ENCODE measurements at places on chromosomes 7 and 10.

DNA sequence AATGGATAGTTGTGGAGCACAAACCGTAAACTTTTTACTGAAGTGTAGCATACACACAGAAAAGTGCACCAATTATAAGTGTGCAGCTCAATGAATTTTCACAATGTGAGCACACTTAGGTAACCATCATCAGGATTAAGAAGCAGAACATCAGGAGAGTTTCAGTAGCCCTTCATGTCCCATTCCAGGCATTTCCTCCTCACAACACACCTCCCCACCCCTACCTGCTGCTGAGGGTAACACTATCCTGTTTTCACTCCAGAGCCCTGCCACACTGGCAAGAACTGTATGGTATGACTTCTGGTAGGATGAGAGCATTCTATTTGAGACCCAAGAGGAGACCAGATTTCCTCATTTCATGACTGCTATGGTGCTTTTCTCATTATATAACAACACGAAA lies 166.5 kb downstream of the PPP1R3A start:
- no peak for DNase-seq

DNA sequence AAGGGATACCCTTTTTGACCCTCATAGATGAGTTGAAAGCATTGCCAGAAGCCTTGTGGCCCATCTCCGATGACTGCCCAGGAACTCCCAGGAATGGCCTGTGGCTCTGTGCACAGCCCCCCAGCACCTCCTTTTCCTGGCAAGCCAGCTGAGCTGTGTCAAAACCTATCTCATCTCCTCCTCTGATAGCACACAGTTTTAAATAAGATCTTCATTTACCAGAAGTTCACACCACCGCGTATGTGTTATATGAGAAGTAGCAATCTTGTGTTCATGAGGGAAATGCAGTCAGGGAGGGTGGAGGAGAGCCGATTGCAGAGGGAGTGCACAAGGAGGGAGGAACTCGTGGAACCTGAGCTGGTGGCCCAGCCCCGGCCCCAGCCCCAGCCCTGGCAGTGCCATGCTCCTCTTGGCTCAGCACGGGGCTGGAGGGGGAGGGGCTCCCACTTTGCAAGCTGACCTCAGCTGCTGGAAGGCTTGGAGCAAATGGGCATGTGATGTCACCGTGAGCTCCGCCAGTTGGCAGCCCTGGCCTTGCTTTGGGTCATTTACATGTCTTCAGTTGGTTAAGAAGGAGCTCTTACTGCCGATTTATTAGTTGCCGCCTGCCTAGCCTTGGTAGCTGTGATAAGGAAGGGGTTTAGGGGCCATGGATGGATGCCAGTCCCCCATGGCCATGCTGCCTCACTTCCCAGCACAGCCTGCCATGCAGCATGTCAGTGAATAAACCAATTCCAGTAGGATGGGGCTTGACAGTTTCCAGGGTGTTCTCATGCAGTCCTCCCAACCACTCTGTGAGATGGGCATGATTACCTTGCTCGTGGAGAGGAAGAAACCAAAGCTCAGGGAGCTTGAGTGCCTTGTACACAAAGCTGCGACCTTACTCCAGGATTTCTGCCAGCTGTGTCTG lies 20.0 kb downstream of the UNC5B start:
- no peak for DNase-seq

DNA sequence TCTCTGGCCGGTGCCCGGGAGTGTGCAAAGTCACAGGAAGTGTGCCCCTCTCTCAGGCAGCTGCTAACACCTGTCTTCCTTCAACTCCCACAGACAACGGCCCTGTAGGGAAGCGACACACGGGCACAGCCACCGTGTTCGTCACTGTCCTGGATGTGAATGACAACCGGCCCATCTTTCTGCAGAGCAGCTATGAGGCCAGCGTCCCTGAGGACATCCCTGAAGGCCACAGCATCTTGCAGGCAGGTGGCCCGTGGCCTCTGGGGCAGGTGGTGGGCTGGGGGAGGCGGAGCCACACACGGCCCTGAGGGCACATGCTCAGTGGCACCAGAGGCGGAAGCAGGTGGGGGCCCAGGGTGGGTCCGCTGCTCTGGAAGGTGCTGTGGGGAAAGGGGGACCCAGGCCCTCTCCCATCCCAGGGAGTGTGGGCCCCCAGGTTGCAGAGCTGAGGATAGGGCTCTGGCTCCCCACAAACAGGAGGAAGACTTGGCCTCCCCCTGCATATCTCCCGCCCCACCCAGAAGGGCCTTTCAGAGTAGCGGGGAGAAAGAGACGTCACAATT lies 6.9 kb downstream of the C10orf105 start:
- no peak for DNase-seq

DNA sequence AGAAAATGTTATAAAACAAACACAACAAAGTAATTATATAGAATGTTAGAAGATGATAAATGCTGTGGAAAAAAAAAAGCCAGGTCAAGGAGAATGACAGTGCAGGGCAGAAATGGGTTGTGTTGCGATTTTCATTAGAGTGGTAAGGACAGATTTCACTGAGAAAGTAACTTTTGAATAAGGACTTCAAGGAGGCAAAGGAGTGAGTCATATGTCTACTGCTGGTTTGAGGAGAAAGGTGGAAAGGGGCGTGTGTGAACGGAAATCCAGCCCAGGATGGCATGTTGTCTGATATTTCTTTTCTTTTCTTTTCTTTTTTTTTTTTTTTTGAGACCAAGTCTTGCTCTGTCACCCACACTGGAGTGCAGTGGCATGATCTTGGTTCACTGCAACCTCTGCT lies 12.3 kb upstream of the DLD start:
- DNase-seq = no peak
